ENCODE measurements at places on chromosomes 2 and 18. TPM values are rescaled to one million over a fixed set of nuclear protein-coding genes. Genes with fewer than 3 reads are reported as not detected.

GRCh38 chr2:218831378-218831990, at the start of gene PRKAG3:
Gene PRKAG3, minus strand, starts transcription at chr2:218831803.
- DNase-seq: no peak

GRCh38 chr2:55371376-55371775, 48.3 kb downstream of the CCDC88A start:
- DNase-seq: no peak

Gene FBXO36
- polyA plus RNA-seq: 7.6 TPM

- DNase-seq: no peak
Measured at GRCh38 chr2:1140389-1141003, 189.8 kb downstream of the SNTG2 start.

- DNase-seq: no peak
Measured at GRCh38 chr2:132670496-132671150, 618 bp upstream of the LYPD1 start.

Gene ABCG5
- 0.63 TPM for polyA plus RNA-seq

GRCh38 chr18:76720683-76721082, 101.7 kb upstream of the ZNF236 start:
- no peak for DNase-seq

DNA sequence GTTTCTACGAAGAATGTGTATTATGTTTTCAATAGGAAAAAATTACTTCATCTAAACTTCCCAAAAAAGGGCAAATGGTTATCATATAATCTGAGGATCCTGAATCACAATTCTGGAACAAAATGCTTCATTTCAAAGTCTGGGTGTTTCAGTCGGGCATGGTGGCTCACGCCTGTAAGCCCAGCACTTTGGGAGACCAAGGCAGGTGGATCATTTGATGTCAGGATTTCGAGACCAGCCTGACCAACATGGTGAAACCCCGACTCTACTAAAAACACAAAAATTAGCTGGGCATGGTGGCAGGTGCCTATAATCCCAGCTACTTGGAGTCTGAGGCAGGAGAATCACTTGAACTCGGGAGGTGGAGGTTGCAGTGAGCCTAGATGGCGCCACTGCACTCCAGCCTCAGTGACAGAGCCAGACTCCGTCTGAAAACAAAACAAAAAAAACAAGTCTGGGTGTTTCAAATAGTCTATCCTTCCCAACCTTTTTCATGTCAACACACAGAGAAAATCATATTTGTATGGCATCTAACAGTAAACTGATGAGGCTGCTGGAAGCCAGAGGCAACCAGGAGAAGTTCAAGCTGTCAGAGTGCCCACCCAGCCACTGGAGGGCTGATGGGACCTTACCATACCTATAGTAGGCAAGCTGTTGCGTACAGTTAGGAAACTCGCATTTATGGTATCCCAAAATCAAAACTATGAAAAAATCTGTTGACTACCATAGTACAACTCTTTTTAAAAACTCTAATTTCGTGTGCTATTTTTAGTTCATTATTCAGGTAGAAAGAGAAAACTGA, 14.6 kb downstream of the NBAS start:
- DNase-seq: no peak

GRCh38 chr2:34102339-34102738, 503.2 kb upstream of the FAM98A start:
- no peak for DNase-seq

Gene ANTXR1
- polyA plus RNA-seq: 82.4 TPM

Gene CAVIN2
- 30.0 TPM for polyA plus RNA-seq

GRCh38 chr2:236131073-236131692, 37.0 kb downstream of the GBX2 start:
- no peak for DNase-seq

Gene SOX11
- polyA plus RNA-seq: 22.9 TPM

DNA sequence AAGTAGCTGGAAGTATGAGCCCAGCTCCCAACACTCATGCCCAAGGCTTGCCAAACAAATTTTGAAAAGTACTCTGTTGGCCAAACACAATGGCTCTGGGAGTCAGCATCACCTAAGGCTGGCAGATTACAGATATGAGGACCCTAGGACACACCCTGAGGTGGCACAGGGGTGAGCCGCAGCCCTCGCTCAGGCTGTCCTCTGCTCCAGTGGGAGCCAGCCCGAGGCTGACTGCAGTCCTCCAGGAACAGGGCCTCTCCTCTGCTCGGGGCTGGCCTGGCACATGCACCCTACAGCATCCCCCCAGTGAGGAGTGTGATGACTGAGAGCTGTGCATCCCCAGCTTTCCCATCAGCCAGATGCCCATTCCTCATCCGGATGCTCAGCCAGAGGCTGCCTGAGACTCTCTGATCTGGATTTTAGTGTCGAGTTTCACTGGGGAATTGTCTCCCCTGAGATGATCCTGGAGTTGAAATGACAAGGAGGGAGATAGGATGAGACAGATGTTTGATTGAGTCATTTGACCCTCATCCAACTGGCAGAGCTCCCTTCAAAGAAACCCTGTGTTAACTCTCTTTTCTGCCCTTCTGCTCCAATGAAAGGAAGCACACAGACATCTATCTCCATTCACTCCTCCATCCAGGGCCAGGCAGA, 269.3 kb upstream of the NCKAP5 start:
- no peak for DNase-seq

- DNase-seq: no peak
Measured at GRCh38 chr2:143529118-143529720, 400.0 kb downstream of the ARHGAP15 start.

- no peak for DNase-seq
Measured at GRCh38 chr2:120310136-120310535, 35.8 kb upstream of the INHBB start.

DNA sequence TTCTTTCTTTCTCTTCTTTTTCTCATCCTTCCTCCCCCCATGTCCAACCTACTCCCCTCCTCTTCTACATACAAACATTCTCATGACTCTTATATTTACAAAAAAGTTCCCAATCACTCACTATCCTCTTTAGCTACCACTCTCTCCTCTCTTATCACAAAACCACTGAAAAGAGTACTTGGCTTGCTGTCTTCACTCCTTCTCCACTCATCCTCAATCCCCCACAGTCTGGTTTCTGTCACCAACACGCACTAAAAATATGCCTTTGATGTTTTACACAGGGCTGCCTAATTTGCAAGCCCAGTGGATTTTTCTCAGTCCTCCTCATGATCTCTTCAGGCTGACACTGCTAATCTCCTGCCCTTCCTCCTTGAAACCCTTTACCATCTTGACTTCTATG, 159.5 kb downstream of the TNS1 start:
- DNase-seq: no peak

Gene ALK
- polyA plus RNA-seq: 0.55 TPM

DNA sequence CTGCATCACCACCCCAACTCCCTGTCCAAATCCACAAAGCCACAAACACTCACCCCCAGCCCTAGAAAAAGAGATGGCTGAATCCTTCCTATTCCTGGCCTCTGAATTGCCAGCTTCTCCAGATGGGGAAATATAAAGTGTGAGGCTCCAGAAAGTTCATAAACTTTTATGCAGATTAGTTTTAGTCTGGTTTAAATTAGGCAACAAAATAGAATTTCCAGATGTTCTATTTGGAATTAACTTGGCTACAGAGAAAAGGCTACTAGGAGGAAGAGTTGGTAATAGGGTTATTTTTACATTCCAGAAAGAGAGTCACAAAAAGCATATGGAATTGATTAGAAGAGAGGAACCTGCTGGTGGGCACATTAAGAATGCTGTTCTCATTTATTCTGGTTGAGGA, 56.0 kb downstream of the EN1 start:
- DNase-seq: no peak

DNA sequence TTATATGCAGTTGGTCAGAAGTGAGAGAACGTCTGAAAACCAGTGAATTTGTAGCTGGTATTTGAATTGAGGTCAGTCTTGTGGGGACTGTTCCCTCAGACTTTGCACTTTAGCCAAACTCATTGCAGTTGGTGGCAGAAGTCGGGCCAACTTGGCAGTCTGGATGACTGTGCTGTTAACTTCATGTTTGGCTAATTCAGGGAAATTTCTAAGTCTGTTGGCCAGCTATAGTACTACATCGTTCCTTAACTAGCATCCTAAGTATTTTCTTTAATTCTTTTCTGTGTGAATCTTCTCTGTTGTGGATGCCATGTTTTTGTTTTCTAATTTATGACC, 806.8 kb upstream of the GCFC2 start:
- DNase-seq: no peak

- no peak for DNase-seq
Measured at GRCh38 chr18:76416911-76417310, 78.1 kb downstream of the ZNF516 start.

DNA sequence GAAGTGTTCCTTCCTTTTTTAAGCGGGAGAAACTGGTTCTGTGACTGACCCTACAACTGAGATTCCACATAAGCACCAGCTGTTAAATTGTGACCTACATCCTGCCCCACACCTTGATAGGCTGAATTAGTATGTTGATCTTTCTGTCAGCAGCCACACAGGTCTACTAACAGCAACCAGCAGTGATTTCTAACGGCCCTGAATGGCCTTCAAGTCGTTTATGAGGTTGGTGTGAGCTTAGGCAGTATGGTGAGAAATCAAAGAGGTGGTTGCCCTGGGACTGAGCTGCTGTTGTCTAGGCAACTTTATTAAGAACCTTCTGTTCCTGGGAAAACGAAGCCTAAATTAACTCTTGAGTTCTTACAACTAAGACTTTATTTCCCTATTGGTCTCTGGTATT, 197.2 kb upstream of the FSHR start:
- no peak for DNase-seq

DNA sequence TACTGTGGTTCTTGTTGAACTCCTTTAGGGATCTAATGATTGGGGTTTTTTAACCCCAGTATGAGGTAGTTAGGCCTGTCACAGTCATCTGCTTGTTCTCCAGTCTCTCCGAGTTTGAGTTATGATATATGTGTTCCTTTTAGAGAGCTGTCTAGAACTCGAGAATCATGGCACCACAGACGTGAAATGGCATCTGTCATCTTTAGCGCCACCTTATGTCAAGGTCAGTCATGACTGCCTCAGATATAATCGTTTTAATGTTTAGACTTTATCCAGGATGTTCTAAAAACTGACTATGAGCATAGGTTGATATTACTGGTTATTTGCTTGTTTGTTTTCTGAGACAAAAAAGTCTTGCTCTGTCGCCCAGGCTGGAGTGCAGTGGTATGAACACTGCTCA, 112.2 kb downstream of the CEP192 start:
- no peak for DNase-seq

Gene IRS1
- polyA plus RNA-seq: 11.7 TPM

DNA sequence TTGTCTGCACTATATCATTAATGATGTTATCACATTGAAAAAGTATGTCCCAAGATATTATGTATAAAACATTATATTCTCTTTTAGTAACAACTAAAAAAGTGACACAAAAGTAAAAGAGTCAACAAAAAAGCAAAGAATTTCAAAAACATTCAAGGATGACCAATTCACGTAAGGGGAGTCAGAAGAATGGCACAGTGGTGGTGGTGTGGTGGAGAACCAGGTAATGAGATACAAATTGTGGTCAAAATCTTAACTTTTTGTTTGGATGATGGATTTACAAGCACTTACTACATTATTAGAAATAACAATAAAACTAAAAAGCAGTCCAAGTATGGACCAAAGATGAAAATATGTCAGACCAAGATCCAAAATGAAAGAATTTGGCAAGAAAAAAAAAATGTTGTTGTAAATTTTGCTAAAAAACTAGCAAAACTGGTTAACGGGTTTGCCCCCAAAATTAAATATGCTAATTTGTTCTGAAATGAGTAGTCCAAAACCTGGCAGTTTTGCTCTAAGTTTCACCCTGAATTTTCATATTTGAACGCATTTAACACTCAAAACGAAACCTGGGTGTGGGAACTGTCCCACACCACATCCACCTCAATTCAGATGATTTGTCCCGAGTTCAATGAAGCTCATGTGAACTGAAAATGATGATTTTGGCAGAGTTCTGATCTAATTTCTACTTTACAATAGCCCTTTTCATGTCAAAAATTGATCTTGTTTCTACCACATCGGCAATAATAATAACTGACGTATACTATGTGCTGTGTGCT, 135.8 kb downstream of the IKZF2 start:
- DNase-seq: no peak

GRCh38 chr2:39150102-39150562, 29.3 kb upstream of the SOS1 start:
- no peak for DNase-seq

DNA sequence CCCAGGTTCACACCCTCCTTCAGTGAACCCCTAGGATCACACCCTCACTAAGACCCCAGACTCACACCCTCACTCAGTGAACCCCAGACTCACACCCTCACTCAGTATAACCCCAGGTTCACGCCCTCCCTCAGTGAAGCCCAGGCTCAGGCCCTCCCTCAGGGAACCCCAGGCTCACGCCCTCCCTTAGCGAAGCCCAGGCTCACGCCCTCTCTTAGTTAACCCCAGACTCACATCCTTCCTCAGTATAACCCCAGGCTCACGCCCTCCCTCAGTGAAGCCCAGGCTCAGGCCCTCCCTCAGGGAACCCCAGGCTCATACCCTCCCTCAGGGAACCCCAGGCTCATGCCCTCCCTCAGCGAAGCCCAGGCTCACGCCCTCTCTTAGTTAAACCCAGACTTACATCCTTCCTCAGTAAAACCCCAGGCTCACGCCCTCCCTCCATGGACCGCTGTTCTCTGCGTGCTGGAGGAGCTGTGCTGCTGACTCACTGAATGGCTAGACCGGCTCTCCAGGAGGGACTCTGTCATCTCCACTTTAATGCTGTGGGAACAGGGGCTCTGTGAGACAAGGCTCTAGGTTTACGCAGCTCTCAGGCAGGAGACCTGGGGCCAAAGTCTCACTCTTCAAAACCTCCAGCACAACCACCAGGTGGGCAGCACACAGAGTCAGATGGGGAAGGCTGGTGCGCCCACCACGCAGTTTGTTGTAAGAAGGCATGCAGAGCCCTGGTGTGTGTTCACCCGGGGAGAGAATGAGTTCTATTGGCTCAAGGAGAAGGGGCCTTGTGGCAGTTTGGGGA, 506.9 kb upstream of the MYT1L start:
- no peak for DNase-seq

- DNase-seq: no peak
Measured at GRCh38 chr2:126828491-126828890, 70.2 kb upstream of the TEX51 start.

DNA sequence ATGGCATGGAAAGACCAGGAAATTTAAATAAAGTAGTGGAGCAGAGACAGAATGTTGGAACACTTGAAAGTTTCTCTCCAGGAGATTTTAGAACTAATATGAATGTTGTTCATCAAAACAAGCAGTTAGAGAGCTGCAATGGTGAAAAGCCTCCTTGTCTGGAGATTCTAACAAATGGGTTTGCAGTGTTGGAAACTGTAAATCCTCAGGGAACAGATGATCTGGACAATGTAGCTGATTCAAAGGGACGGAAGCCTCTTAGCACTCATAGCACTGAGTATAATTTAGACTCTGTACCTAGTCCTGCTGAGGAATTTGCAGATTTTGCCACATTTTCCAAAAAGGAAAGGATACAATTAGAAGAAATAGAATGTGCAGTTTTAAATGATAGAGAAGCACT, 27.7 kb downstream of the AFTPH start:
- DNase-seq: no peak

DNA sequence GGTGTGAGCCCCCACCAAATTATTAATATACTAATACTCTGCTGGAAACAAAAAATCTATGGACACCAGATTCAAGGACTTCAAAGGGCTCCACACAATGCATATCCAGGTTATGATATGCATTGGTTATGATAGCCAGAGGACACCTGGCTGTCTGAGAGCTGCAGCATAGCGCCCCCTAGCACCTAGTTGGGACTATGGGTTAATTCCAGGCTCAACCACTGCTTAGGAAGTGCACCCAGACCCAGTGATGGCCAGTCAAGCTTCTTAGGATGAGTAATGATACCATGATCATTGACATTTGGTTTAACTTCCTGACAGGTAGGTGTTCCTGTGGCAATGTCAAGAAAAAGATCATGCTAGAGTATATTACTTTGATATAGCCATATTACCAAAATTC, 3.8 kb upstream of the FRZB start:
- DNase-seq: no peak

Gene GRHL1
- polyA plus RNA-seq: 7.2 TPM
